Esophagus squamous epithelium (tissue), 5 donors: ENCODE measurements at places on chromosomes 12 and 14. TPM values are rescaled to one million over a fixed set of nuclear protein-coding genes. Genes with fewer than 3 reads are reported as not detected.

Gene ALDH1L2
- 0.57 TPM for total RNA-seq

Gene IL22
- total RNA-seq = not detected

Gene EML5
- 1.1 TPM for total RNA-seq

Gene MSI1
- total RNA-seq = not detected
